ENCODE measurements at places on chromosomes 11 and 22.

- no peak for DNase-seq
These were observed 62.9 kb upstream of the CSNK2A3 start for GRCh38 chr11:11415901-11416300.

DNA sequence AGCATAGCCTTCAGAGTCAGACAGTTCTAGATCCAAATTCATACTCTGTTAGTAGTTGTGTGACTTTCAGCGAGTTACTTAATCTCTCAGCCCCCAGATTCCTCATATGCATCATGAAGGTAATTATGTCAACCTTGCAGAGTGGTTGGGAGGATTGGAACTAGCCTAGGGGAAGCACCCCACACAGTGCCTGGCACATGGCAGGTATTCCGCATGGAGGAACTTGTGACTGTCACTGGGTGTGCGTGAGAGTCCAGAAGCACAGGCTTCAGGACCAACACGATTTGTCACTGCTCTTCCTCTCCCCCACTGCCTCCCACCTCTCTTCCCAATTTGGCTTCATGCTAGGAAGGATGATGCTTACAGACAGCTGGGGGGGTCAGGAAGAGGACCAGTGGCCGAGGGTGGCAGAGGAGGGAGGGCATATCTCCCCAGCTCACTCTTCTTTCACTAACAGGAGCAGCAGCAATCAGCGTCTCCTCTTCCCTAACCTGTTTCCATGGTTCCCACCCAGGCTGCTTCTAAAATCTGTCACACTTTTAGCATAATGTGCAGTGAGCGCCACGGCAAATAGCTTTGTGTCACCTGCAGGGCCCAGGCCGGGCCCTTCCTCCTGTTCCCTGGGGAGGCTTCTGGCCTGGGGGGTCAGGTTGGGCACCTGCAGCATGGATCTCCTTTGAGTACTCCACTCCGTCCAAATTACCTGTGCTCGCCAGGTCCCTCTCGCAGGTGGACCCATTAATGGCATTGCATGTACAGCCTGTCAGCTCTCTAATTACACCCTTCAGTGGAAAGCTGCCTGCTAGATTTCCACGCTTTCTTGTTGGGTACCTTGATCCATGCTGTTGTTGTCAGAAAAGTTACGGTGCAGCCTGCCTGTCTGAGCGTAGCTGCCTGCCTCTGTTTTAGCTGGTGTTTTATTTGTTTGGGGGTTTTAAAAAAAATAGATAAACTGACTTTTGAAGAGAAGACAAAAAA is 400.4 kb downstream of the NXPE2 start:
- no peak for DNase-seq

GRCh38 chr22:36768616-36769015 is 7.3 kb downstream of the IFT27 start:
- peak; percentile 27 for DNase-seq

DNA sequence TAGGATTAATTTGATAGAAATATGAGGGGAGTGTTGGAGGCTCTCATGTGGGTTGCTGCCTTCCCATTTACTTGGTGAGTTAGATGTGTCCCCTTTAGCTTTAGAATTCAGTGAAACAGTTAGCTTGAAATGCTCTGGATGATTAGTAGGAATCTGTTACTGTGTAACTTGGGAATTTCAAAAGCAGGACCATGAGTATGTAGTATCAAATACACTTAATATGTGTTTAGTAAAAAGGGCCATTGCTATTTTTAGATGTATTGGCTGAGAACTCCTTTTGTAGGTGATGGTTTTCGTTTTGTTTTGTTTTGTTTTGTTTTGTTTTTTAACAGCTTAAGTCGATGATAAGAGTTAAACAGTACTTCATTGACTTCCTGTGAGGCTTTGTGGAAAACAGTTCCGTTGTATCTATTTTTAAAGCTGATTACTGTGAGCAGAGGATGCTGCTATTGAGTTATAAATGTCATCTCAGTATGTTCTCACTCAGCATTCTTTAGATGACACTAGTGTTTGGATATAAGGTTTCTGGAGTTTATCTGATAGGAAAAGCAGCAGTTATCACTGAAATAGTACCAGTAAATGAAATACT is 53.5 kb downstream of the MCAM start:
- no peak for DNase-seq

- no peak for DNase-seq
These were observed 28.4 kb downstream of the SUSD2 start for GRCh38 chr22:24209687-24210086.

DNA sequence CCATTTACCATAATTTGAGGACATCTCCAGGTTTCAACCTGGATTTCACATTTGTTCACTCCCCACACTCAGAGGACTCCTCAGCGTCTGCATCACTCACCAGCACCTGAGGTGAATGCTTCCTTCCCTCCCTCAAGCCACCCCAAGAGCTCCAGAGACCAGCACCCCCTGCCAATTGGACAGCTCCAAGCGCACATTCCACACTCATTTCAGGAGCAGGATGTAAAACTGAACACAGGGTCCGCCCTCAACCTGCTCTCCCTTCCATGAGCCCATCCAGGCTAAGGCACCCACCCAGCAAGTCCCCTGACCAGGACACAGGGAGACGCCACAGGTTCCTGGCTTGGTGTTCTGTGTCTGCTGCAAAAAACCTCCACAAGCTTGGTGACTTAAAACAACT is 3.9 kb downstream of the SCGB1D1 start:
- no peak for DNase-seq
